Testis (tissue), 5 donors: ENCODE measurements at places on chromosomes 2 and 18. TPM values are rescaled to one million over a fixed set of nuclear protein-coding genes. Genes with fewer than 3 reads are reported as not detected.

Gene DOCK10
- total RNA-seq, result 11.4 TPM

Gene NEU4
- total RNA-seq, result 1.6 TPM

Gene DNPEP
- 84.8 TPM for total RNA-seq

Gene MRPL33
- 175 TPM for total RNA-seq

Gene LIMS3
- 13.8 TPM for total RNA-seq

Gene TWIST2
- 11.3 TPM for total RNA-seq

DNA sequence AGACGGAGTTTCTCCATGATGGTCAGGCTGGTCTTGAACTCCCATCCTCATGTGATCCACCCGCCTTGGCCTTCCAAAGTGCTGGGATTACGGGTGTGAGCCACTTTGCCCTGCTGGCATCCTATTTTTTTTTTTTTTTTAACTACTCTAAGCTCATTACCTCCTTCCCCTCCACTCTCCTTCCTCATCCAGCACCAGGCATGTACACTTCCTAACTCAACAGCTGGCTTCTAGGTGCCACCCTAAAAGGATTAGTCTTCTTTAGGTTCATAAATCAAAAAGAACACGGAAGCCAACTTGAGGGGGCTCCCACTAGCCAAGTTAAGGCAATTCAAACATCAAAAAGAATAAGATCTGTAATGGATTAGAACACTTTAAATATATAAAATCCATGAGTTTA, 70.6 kb upstream of the TEX51 start:
- no peak for DNase-seq

GRCh38 chr2:95539836-95540235, 52.0 kb upstream of the TRIM43 start:
- no peak for DNase-seq

DNA sequence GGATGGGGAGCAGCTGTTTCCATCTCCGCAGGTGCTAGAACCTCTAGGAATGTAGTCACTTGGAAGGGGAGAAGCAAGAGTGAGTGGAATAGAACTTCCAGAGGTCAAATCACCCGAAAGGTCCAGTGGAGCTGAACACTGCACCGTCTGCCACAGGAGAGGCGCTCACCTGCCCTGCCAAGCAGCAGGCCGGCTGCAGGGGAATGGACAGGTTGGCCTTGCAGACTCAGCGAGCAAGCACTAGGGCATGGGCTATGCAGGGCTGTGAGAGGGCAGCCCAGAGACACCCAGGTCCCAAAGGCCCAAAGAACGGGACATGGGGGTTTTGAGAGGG, 214.2 kb downstream of the TNS1 start:
- no peak for DNase-seq

GRCh38 chr2:170360546-170361089, 182.7 kb downstream of the MYO3B start:
- DNase-seq, result no peak
